ENCODE measurements at places on chromosomes 3 and 15.

GRCh38 chr15:70767667-70768066 lies 4.3 kb upstream of the UACA start:
- no peak for DNase-seq

DNA sequence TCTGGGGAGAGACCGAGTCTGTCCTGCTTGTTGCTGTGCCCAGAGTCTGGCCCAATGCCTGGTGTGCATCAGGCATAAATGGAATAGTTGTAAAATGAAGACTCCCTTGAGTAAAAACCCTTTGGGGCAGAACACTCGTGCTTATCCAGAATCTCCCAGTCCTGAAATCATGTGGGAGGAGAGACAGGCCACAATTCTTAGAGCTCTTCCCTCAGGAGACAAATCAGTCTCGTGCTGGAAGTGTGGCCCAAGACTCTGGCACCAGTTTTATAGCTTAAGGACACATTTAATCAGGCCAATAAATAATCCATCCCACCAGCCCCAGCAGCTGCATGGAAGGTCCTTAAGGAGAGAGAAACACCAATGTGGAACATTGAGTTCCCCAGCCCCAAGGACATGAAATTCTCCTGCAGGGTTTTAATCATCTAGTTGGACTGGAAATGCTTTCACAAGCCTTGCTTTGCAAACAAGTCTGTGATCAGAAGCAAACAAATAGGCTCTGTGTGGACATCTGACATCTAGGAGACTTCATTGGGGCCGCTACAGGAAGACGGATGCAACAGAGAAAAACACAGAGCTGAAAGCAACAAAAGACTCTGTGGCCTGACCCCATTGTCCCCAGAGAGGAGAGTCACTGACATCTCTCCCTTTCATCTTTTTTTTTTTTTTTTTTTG lies 70.4 kb downstream of the LSM3 start:
- no peak for DNase-seq

DNA sequence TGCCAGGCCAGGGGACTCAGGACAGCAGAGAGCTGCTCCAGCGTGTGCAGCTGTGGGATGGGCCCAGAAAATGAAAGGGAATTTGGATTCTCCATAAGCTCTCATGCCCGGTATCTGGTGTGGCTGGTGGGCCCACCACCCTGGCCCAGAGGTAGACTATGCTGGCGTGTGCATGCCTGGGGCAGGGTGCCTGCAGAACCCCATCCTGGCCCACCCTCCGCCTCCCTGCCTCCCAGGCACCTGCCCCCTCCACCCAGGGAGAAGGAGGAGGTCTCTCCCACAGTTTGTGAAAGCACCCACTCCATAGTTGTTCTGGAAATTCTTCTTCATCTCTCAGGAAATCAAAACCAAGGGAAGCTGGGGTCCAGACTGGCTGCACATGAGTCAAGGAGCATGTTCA lies 112.9 kb downstream of the ADCY5 start:
- no peak for DNase-seq

DNA sequence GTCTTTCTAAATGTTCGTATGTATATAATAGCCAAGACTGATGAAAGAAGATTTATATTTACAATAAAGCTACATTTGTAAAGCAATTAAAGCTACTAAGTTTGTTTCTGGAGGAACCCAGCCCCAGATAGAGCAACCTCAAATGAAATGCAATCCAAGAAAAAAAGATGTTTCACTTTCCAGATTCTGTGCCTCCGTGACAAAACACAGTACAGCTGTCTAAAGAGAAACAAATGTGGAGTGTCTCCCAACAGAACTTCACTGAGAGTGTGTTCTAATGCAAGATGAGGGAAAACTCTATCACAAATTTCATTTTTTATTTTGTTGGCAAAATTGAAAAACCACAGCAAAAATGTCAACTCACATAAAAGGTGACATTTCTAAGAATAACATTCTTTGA lies 317.0 kb downstream of the OCA2 start:
- DNase-seq: no peak

DNA sequence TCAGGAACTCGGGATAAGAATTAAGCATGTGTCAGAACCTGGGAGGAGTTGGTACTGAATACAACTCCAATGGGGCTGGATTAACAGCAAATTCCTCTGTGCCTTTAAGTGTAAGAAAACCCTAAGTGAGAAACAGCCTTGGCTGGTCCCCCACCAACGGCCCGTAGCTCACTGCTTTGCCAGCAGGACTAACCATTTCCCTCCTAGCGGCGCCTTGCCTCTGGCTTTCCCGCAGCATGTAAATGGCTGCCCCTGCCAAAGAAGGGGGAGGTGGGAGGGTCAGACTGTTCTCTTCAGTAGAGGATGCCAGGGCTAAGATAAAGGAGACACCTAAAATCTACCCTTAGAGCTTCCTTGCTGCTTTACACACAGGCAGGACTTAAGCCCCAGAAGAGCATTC lies 51.0 kb upstream of the SH3GL3 start:
- DNase-seq: no peak

Measured in progenitor cell of endocrine pancreas (in vitro differentiated cells).